ENCODE measurements at places on chromosomes 2 and 18. TPM values are rescaled to one million over a fixed set of nuclear protein-coding genes. Genes with fewer than 3 reads are reported as not detected.

DNA sequence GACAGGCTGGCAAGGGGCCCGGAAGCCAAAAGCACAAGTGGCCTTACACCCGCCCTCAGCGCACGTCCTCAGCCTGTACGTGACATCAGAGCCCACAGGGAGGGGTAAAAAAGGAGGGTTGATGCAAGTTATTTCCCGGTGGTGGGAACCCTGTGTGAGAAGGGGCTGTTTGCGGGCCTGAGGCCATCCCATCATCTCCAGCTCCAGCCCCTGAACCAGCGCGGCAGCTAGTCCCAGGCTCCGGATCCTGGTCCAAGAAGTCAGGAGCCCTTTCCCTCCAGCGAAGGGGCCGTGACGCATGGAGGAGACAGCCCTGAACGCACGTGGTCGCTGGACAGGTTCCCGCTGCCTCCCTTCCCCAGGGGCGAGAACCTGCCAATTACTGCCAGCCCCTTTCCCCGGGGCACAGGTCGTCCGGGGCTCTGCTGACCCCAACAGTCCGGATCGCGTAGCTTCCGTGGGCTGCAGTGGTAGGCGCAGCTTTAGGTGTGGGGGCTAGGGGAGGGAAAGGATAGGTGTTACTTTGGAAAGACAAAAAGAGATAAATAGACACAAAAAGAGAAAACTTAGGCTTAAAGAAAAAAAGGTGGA lies 1.3 kb upstream of the LRP2 start:
- no peak for DNase-seq

- DNase-seq = no peak
These were observed 476.7 kb downstream of the TXNL1 start for GRCh38 chr18:56161566-56162260.

DNA sequence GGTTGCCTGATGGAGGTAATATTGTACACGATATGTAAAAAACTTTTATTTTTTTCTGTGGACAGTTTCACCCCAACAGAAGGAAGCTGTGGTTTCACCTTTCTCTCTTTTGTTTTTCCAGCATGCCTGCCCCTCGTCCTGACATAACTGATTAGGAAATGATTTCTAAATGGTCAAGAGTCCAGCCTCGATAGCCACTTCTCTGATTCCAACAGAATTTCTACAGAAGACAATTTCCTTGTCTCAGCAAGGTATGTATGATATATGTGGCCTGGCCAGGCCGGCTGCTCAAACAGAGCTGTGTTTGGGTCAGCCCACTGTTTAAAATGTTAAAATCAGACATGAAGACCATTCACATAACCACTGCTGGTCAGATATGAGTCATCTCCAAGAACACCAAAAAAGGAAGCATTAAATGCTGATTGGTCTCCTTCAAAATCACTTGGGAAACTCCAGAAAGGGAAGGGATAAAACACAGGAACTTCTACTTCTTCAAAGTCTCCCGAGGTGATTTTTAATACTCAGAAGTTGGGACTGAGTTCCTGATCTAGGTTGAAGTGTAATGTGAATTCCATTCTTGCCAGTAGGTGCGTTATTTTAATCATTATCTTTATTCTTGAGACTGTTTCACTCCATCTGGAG lies 22.3 kb downstream of the ATP8B1 start:
- DNase-seq = no peak

- DNase-seq = no peak
These were observed 711 bp upstream of the ATOH8 start for GRCh38 chr2:85753035-85753524.

DNA sequence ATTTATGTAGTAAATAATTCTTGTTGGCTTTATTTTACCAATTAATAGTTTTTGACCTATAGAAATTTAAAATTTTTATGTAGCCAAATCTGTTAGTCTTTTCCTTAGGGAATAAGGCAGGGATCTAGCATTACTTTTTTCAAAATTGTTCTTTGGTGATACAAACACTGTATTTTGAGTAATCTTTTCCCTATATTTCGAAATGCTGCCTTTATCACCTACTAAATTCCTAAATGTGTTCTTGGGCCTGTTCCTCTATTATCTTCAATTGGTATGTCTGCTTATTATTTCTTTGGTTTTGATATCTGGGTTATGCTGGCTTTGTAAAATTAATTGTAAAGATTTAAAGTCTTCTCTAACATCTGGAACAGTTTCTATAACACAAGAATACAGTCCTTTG lies 87.5 kb downstream of the DYSF start:
- DNase-seq = no peak

The GALNT5 gene
- 0.45 TPM for total RNA-seq

DNA sequence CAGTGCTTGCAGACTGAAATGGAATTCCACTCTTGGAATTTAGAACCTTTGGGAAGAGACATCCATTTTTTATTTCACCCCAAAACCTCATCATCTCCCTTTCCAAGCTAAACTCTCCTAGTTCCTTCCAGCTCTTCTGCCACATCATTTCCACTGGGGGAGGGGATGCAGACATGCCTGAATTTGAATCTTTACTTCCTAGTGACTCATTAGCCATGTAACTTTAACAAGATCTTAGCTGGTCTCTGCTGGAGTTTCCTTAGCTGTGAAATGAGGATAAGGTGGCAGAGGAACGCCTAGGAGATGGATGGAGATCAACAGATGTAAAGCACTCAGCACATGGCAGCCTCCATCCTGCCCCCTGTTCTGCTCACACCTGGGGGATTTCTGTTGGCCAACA lies 266.8 kb downstream of the EN1 start:
- no peak for DNase-seq

GRCh38 chr2:241271706-241272302 lies 43.7 kb downstream of the HDLBP start:
- peak; percentile 74 for DNase-seq

DNA sequence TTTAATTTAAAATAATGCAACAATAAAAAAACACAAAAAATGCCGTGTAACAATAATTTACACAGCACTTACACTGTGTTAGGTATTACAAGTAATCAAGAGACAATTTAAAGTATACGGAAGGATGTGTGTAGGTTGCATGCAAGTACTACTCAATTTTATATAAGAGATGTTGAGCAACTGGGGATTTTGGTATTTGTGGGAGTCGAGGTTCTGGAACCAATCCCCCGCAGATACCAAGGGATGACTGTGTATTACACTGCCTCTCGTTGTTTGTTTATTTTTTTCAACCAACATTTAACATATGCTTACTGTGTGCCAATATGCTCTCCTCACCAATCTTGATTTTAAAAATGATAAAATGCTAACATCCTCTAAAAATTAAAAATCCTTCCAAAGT lies 24.8 kb downstream of the MAP3K2 start:
- no peak for DNase-seq

The CDKL4 gene
- 5.6 TPM for total RNA-seq

DNA sequence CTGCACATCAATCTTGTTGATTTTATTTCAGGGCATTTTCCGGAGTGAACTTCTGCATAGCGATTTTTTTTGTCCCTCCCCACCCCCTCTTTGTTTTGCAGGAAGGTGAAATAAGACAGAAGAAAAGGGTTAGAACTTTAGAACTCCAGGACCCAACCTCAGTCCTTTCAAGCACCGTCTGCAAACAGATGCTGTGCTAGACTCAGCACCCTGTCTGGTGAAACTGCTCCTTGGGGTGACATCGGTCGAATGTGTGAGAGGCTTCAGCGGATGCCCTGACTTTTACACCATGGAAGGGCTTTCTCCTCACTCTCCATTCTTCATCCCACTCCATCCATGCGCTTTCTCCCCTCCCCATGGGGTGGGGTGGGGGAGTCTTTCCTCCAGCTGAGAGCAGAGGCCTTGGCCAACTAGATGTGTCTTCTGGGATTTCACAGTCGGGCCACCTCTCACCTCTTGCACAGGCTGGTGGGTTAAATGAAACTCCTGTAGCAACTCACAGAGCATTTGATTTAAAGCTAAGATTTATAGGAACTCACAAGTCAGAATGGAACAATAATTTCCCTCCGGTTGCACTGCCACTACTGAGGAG lies 43.3 kb upstream of the EDAR start:
- no peak for DNase-seq

- no peak for DNase-seq
These were observed 197.9 kb downstream of the NEDD4L start for GRCh38 chr18:58241877-58242276.

The MC2R gene
- not detected for total RNA-seq

The SPDYA gene
- total RNA-seq = 2.7 TPM

DNA sequence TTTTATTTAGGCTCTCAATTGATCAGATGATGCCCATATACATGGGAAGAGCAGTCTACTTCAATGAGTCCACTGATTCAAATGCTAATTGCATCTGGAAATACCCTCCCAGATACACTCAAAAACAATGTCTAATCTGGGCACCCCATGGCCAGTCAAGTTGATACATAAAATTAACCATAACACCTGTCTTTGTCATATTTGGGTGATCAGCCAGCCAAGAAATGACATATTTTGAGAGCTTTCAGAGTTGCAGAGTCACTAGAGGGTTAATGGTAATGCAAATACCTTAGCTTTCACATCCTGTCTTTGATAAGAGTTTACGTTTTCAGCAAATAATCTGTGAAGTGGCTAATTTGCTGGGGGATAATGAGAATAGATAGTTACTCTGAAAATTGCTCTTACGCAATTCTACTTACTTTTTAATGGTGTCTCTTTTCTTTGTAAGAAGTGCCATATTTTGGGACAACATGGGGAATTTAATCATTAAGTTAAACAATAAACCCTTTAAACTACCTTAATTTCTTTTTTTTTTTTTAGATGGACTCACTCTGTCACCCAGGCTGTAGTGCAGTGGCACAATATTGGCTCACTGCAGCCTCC lies 49.1 kb downstream of the CCDC195 start:
- no peak for DNase-seq

DNA sequence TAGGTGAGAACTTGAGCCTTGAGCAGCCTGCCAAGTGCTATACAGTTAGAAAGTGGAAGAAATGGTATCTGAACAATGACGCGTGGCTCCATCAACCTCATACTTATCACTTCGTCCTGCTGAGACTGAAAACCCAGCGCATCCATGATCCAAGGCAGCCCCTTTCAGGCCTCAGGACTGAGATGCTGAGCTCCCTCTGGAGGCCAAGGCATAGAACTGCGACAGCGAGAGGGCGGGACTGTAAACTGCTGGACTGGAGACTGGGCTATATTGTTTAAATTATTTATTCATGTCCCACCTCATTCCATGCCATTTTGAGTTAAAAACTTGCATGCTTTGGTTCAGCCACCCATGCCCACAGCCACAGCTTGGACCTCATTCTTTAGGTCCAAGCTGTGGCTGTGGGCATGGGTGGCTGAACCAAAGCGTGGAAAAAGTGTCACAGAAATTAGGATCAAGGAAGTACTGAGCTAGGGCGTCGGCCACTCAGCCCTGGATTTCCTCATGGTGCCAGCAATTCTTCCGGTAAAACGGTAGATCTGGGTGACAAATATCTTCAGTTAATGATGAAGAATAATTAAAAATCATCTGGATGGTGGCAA lies 195.5 kb downstream of the L3MBTL4 start:
- DNase-seq = peak; percentile 19

GRCh38 chr2:162365392-162365791 lies 21.5 kb downstream of the GCA start:
- DNase-seq = no peak

DNA sequence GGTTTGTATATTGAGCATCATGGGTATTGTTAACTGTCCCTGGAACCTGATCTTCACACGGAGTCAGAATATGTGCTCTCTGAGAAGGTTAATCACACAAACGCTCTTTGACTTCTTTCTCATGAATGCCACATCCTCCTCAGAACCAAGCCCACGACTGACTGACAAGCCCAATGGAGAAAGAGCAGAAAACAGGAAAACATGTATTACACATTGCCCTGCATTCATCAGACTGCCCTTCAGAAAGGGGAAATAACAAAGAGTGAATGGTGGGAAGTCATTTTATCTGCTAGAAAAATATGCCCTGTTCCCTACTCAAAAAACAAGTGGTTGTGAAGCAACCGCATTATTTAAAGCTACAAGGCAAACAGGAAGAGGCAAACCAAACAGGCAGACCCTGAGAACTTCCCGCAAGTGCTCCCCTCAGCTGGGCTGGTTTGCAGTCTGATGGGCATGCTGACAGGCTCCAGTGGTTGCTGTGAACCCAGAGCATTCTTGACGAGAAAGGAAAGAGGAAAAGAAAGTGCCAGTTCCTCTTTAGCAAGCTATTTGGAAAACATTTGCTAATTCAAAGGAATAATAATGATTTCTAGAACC lies 172.9 kb upstream of the SETBP1 start:
- DNase-seq = no peak

The IL1F10 gene
- not detected for total RNA-seq

DNA sequence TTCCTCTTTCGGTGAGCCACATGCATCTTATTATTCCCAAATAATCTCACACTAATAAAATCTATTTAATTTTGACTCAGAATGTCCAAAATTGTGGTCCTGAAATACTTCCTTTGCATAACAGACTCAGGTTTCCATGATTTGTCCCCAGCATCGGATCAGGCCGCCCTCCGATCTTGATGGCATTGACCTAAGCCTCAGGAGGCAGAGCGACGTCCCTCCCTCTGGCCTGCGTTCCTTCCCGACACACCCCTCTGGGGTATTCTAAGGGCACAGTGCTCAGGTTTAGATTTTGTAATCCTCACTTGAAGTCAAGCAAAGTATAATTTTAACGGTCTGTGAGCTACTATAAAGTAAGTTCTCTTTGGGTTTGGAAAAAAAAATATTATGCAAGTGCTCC lies 857.7 kb downstream of the GALR1 start:
- no peak for DNase-seq

DNA sequence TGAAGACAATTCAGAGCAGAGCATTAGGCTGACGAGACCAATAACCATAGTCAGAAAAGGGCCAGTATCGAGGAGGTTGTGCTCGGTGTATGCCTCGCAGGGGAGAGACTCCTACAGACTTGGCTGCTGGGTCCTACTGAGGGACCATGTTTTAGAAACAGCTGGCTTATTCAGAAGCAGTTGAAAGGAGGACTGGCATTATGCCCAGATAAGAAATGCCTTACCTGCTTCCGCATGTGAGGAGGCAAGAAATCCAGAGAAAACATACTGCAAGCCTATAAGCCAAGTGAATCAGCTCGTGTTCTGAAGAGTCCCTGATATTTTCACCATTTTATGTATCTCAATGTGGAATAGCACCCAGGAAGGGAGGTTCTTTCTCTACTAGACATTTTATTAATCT lies 434.7 kb downstream of the GRB14 start:
- DNase-seq = no peak

DNA sequence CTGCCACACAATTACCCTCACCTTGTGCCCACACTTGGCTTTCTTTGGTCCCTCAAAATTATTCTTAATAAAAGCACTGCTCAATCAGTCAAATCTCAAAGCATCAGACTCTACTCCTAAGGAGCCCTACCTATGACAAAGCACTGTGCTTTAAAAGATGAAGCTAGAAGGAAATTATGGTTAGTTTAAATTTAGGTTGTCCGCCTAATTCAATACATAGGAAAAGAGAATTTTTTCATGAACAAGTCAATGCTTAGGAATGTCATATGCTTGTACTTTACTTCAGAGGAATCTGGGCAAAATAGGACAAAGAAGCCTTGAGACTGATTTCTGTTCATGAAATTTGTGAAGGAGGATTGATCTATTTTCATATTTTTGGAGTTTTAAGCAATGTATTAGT lies 726.4 kb upstream of the CDH2 start:
- DNase-seq = no peak

- DNase-seq = peak; percentile 78
These were observed 105.6 kb upstream of the LDLRAD4 start for GRCh38 chr18:13112982-13113381.

- DNase-seq = no peak
These were observed 27.9 kb downstream of the IL37 start for GRCh38 chr2:112938904-112939303.

The CPO gene
- not detected for total RNA-seq

- no peak for DNase-seq
These were observed 81.7 kb downstream of the SDC1 start for GRCh38 chr2:20143263-20143662.

The PAIP2B gene
- total RNA-seq = 17.3 TPM

Data from cerebellum (tissue), 4 donors.